Right forelimb (tissue), 1 donor: ENCODE measurements at places on chromosomes 5 and 9.
A peak's percentile ranks its signal among the peaks of the same experiment; 100 is the strongest.

GRCh38 chr5:160435532-160435931 is 13.9 kb downstream of the PTTG1 start:
- DNase-seq: no peak

DNA sequence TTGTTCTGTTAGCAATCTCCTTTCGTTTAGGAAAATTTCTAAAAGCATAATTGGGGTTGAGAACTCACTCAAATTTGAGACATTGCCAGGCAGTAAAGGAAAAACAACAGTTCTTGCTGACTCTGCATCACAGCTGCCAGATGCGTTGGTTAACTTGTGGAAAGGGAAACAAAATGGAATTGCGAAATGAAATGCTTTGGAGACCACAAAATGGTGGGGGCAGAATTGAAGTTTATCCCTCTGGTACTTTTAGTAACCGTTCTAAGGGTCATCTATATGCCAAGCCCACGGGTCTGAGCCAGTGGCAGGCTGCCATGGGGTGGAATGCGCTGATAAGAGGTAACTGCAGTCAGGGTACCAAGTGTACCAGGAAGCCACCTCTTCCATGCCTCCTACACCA is 28.6 kb upstream of the SELENOP start:
- DNase-seq: peak; percentile 63

GRCh38 chr5:165525271-165525670 is 2019.9 kb downstream of the MAT2B start:
- no peak for DNase-seq

DNA sequence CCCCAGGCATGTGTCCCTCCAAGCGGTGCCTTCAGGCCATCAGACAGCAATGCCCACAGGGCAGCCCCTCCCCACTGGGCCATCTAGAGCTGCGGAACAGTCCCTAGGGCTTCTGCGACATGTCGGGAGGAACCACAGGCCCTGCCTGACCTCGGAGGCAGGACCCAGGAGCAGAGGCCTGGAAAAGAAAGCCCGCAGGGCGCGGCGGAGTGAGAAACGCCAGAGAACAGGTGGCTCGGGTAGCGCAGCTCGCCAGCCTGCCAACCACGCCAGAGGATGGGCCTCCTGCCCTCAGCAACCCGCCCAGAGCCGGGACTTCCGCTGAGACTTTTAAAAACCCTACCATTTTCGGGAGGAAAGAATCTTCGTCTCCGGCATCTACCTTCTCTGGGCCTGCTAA is 715 bp downstream of the LCN8 start:
- no peak for DNase-seq

GRCh38 chr9:122777935-122778627 is 10.7 kb upstream of the OR5C1 start:
- DNase-seq: no peak

DNA sequence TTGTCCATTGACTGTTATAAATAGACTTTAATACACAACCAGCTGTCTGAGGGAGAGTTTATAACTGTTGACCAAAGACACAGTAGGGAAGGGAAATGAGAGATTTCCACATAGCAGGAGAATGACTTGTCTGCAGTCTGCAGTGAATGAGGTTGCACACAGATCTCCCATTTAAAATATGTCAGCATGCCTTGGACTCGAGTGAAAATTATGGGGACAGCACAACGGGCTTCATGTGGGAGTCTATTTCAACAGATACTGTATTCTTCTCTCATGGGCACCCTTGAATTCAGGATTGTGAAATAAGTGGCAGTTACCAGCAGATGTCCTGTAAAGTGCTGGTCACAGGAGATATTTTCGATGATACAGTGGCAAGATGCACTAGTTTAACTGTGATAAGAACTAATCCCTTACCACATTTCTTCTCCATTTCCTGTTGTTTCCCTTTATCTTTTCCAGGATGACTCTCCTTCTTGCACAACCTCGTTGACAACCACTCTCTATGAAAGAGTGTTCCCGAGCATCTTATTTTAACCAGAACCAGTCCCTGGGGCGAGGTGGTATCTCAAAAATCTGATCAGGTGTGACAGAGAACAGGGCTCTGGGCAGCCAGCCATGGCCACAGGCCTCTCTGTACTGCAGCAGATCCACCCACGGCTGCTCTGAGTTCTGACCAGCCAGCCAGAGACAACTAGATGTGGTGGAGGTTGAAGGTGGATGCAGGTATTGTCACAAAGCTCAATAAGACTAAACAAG is 51.5 kb upstream of the MAP3K1 start:
- DNase-seq: no peak

DNA sequence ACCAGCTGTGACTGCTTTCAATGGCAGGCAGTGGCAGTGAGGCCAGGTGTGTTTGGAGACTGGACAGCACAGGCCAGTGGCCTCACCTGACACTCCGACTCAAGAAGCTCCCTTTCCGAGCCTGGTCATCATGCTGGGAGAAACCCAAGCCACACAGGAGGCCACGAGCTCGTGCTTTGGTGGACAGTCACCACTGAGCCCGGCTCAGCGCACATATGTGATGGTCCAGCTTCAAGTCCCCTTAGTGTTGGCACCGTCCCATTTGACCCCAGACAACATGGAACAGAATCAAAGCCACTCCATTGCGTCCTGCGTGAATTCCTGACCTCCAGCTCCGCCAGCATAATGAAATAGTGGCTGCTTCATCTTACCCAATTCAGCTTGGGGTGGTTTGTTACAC is 64.0 kb upstream of the PPP1R26 start:
- no peak for DNase-seq

DNA sequence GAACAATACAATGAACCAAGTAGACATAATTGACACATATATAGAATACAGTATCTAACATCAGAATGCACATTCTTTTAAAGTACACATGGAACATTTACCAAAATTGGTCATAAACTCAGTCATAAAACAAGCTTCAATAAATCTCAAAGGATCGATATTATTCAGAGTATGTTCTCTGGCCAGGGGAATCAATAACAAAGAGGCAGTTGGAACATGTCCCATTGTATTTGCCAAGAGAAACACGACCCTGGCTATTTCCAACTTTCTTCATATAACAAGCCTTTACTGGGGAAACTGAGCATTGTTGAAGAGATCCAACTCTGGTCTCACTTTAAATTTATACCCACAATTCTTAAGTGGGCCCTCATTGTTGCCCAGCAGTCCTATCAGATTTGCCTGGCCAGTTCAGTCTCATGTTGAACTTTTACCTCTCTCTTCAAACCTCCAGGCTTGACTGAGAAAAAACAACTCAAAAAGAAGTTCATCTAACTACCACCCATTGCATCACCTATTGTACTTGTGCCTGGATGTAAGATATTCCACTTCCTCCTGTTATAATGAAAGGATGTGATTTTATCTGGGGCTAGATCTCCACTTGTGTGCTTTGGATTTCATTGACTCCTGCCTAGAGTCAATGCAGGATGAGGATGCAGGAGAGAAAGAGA is 162.5 kb downstream of the HSPA4 start:
- peak; percentile 16 for DNase-seq

- DNase-seq: no peak
Observed at GRCh38 chr9:85225180-85225579, 516.6 kb downstream of the AGTPBP1 start.

- DNase-seq: no peak
Observed at GRCh38 chr5:126062398-126063221, 360.6 kb upstream of the GRAMD2B start.

DNA sequence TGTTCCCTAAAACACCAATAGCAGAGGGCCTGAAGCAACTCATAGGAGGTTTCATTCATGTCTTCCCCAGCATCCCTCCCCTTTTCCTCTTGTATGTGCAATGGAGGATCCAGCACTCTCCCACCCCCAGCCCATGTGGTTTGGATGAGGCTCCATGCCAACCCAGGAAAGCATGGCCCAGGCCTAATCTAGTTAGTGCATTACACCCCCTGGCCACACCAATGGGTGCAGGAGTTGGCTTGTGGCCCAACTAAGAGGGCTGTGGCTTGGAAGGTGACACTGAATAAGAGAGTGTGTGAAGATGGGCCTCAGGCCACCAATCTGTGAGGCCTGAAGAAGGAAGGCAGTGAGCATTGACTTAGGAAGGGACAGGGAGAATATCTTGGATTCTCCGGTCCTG is 70.8 kb upstream of the SMIM23 start:
- DNase-seq: no peak

DNA sequence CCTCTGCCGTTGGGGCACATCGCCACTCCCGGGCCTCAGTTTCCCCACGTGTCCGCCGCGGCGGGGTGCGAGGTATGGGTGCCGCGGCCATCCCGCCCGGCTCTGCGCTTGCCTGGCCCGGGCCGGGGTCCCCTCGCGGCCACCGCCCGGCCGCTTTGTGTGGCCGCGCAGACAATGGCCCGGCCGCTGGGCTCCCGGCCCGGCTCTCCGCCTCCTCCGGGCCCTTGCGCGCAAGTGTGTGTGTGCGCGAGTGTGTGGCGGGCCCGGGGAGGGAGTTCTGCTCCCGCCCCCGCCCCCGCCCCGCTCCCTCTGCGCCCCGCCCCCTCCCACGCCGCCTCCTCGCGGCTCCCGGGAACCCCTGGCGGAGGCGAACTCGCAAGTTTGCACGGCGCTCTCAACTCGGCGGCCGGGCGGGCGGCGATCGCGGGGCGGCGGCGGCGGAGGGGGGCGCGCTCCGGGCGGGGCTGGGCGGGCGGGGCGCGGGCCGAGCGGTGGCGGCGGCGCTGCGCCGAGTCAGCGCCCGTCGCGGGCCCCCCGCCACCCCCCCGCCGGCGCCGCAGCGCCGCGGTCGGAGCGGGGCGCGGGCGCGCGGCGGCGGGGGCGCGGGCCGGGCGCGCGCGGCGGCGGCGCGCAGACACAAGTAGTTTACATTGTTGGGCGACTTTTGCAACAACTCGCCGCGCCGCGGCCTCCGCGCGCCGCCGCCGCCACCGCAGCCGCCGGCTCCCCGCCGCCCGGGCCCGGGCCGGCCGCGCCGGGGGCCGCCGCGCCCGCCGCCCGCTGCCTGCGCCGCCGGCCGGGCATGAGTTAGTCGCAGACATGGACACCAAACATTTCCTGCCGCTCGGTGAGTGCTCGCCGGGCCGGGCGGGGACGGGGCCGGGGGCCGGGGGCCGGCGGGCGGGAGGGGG is at the start of gene RXRA:
TSS of gene RXRA (plus strand) at position 643 of the 911 bp plus-strand sequence. CDS start at position 820, 177 bp downstream.
- peak; percentile 91 for DNase-seq

DNA sequence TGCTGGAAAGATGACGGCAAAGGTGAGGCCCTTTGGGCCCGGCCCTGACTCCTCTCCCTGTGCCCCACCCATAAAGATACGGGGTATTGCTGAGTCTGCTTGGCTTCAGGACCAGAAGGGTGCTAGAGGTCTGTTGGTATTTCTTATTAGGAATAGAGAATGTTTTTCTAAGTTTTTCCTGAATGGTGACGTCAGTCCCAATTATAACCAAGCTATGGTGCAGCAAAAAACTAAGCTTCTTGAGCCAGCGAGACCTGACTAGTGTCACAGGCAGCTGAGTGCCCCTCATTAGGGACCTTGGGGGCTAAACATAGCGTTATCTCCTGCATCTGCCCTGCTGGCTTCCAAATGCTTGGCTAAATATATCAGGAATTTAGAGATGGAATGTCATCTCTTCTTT is 151.0 kb upstream of the TBC1D2 start:
- no peak for DNase-seq

DNA sequence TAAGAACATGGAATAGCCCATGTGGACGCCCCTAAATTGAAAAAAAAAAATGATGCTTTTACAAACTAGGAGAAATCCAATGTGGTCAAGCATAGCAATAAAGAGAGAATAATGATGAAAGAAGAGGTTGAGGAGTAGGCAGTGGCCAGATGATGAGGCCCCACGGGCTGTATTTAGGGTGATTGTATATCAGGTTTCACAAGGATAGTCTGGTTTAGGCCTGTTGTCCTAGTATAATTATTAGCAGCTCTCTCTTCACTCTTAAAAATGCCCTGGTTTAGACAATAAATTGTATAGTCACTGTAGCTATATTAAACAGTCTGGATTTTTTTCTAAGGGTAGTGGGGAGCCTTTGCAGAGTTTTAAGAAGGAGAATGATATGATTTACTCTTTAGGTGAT is 102.4 kb upstream of the PRRC1 start:
- no peak for DNase-seq
